Stimulated activated CD4-positive, alpha-beta T cell treated with anti-CD3 and anti-CD28 coated beads, Interleukin-1b, Interleukin-23, amount 100 ng/mL, for 24 hours (primary cell): ENCODE measurements at places on chromosomes 3 and 15.

GRCh38 chr3:11005686-11006256 is 13.2 kb downstream of the SLC6A1 start:
- no peak for DNase-seq

DNA sequence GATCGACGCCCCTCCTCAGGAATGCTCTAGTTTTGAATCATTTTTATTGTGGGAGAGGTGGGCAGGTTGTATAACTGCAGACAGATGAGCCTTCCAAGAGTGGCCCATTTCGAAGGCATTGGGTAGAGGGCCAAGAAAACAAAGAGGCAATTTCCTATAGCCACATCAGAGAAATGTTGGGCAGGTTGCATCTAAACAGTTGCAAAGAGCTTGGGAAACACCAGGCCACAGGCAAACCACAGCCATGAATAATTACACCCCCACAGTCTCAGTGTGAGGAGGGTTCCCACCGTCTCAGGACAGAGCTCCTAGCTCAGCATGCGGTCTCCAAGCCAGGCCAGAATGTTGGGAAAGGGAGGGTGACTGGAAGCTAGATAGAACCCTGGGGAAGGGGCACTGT is 257.3 kb downstream of the ABHD5 start:
- no peak for DNase-seq

DNA sequence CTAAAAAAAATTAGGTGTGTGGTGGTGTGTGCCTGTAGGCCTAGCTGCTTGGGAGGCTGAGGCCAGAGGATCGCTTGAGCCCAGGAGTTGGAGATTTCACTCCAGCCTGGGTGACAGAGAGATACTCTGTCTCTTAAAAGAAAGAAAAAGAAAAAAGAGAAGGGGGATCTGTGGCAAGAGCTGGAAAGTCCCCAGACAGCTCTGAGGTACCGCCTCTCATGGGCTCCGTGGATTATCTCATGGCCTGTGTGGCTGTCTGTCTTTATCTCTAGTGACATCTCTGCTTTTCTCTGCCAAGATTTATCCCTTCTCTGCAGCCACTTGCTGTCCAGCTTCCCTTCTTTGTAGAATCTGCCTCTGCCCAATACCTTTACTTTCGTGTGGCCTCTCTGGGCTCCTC is 5.7 kb downstream of the EXOSC7 start:
- no peak for DNase-seq

DNA sequence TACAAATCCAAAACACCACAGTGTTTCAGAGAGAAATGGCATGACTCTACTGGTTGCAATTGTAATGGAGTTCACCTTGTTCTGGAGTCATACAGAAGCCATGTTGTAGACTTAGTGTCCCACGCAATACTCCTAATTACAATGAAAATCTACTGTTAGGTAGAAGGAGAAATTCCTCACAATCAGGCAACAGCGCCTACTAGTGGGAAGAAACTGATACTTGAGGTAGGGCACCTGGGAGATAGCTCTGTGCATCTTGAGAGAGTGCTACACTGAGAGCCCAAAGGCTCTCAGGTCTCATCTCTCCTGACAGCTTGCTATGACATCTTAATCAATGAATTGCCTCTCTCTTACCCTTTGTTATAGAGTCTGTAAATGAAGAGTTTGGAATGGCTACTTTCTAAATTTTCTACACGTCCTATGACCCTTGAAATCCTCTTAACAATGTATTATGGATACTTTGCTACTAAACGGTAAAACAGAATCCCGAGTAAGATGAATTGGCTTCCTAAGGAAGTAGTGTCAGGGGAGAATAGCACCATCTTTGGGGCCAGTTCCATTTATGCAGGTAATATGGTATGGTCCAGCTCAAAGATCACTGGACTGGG is 422.7 kb upstream of the TPRG1 start:
- DNase-seq: peak; percentile 35

GRCh38 chr15:89043031-89044002 is 44.9 kb upstream of the ABHD2 start:
- no peak for DNase-seq

GRCh38 chr3:119790369-119790768 is 8.5 kb downstream of the NR1I2 start:
- DNase-seq: no peak

DNA sequence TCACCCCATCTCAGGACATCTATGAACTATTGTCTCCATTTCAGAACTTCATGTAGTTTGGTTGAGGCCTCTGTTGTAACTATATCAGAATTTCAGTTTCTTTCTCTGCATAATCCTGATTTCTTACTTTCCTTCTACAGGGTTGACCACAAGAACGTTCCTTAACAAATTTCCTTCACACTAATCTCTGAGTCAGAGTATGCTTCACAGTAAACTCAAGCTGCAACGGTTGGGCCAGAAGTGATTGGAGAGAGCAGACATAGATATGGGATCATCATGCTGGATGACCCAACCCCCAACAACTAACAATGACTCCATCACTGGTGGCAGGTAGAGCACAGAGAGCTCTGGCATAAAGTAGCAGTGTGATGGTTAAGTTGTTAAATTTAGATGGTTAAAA is 128.8 kb upstream of the OSTN start:
- no peak for DNase-seq

DNA sequence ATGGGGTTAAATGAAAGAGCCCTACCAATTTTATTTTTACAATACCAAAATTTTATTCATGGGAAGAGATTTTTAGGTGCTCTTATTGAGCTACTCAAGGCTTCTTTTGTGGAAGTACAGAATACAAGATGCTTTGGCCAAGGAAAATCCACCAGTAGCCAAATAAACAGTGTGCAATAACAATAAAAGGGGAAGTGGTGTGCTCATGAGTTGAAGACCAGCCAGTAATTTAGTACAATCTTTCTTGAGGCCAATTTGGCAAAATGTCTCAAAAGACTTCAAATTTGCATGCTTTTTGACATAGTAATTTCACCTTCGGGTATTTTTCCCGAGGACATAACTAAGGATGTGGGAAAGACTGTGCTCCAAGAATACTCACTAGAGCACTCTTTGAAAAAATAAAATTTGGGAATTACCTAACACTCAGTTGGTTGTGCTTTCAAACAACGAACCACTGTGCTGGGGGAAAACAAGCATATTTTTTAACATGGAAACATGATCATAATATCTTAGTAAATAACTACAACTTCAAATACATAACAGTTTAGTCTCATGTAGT is 294.0 kb downstream of the DIPK2A start:
- DNase-seq: no peak

DNA sequence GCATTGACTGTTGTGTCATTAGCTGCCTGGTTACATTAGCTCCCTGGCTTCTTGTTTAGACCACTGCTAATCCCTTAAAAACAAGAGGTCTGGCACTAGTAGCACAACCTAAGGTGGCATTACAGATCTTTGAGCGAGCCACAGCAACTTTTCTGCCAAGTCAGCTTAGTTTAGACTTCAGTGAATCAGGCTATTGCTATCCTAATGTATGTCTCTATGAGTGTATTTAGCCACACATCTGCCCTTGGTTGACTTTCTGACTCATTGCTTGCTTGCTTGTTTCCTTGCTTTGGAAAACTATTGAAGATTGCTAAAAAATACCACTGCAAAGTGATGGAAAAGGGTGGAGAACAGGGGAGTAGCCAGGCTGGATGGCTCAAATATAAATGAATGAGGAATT is 50.2 kb downstream of the CHP1 start:
- DNase-seq: no peak

- DNase-seq: no peak
Observed at GRCh38 chr3:115922681-115923347, 299.5 kb downstream of the GAP43 start.

DNA sequence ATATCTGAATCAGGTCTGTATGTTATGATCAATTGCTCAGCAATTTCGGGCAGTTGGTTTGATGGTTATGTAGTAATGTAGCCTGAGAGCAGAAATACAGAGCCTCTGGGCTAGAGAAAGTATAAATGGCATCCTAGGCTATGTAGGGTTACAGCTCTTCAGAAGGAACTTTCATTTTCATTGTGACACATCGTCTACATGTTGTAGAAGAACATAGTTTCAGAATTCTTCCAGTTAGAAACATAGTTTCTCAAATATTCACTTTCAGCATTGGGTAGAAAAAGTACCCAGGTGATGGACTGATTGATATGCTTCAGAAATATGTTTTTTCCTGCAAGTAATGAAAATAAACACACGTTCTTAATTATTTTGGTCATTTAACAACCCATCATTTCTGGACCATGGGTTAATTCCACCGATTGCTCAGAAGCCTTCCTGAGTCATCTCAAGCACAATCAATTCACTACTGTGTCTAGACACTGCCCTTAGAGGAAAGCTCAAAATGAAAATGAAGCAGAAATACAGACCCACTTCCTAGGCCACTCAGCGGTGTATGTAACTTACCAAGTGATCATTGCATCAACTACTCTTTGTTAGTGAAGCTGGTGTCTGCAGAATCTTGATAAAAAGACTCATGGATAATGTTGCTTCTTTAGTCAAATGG is 88.8 kb upstream of the TSEN2 start:
- peak; percentile 4 for DNase-seq

DNA sequence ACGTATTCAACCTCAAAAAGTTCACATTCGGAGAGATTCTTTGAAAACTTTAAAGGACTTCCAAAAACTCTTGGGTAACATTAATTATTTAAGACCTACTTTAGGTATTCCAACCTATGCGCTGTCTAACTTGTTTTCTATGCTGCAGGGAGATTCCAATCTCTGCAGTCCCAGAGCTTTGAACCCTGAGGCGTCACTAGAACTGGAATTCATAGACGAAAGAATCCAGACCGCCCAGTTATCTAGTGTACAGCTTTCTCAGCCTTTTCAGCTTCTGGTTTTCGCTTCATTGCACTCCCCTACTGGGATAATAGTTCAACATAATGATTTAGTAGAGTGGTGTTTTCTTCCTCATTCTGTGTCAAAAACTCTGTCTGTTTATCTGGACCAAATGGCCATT is 711.3 kb downstream of the ROBO1 start:
- DNase-seq: no peak

GRCh38 chr3:88061746-88062145 is 2.7 kb downstream of the ZNF654 start:
- no peak for DNase-seq

GRCh38 chr15:81880833-81881232 is 165.0 kb downstream of the MEX3B start:
- no peak for DNase-seq

GRCh38 chr3:133836497-133837158 is 31.0 kb downstream of the SRPRB start:
- no peak for DNase-seq

DNA sequence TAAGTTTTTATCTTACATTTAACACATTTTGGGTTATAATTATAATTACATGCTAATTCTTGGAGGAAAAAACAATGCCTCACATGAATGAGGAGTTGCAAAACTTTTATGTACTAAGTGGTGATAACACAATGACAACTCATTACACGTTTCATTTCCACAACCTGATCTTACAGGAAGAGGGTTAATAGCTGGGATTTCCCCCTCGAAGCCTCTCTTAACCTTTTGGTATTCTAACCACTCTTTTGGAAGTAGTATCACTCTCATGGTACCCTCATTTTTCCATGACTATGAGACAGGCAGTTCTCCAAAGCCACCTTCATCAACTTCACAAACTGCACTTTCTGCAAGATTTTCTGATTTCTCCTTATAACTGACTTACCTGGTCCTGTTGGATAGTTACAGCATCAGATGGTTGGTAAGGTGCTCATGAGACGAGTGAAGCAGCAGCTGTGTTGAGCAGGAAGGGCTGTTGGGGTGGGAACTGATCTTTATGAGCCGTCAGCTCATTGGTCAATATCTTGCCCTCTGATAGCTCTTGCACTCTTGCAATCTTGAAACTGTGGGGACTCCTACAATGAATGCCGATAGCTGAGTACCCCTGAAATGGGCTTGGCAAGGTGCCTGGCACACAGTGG is 41.6 kb downstream of the ACAN start:
- no peak for DNase-seq

GRCh38 chr3:141414800-141415462 is 46.6 kb downstream of the ZBTB38 start:
- DNase-seq: no peak

GRCh38 chr3:29805757-29806156 is 524.9 kb downstream of the RBMS3 start:
- no peak for DNase-seq

DNA sequence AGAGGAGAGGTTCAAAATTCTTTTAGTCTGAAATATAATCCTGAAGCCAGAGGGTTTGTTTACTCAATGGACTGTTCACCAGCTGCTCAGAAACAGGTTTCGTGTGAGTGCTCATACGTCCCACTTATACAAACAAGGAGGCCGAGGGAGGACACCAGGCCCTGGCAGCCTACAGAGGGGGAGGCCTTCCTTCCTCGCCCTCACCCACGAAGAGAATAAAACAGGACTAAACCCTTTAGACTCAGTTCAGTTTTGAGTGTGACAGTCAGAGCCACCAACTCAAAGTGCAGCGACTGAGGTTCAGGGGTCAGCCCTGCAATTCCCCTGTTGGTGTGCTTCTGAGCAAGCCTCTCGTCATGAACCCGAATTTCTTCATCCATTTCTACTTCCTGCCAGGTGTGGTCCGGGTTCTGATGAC is 17.3 kb downstream of the FAM174B start:
- DNase-seq: no peak

DNA sequence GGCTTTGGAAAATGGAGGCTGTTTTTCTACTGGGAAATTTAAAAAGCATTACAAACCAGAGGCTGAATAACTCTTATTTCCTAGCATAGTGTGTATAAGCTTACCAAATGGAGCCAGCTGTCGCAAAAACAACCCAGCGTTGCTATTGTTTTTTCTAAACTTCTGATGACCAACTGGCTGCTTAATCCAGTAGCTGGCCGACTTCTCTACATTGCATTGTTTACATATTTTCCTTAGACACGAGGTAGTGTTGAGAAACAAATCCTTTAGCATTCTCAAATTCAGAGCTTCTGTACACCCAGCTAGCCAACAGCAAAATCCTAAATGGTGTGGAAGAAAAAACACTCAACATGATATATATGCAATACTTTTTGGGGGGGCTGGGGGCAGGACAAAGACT is 161.0 kb upstream of the ADAMTS9 start:
- no peak for DNase-seq

DNA sequence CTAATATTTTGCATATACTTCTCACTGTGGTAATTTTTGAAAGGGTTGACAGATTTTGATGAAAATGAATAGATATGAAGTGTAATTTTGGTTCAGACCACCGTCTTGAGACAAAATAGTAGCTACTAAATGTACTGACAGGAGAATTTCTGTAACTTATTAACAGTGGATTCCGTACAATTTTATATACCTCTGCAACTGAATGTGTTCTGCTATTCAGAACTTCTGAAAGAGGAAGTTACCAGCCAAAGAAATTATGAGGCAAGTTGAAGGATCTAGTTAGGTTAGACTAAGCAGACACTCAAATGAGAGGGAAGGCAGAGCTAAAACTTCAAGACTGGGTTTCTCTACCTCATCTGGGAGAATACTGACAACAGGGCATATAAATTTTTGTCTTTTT is 29.4 kb downstream of the GAP43 start:
- DNase-seq: no peak

- DNase-seq: no peak
Observed at GRCh38 chr3:42638339-42638842, 15.1 kb upstream of the ZBTB47 start.

- DNase-seq: no peak
Observed at GRCh38 chr3:87501076-87501475, 224.7 kb upstream of the POU1F1 start.

- no peak for DNase-seq
Observed at GRCh38 chr3:24835510-24835909, 340.9 kb upstream of the THRB start.

GRCh38 chr15:46366360-46367007 is 731.7 kb downstream of the SQOR start:
- DNase-seq: no peak

GRCh38 chr15:71515375-71516186 is 294.8 kb upstream of the NR2E3 start:
- no peak for DNase-seq
